ENCODE measurements at places on chromosomes 4 and X.

DNA sequence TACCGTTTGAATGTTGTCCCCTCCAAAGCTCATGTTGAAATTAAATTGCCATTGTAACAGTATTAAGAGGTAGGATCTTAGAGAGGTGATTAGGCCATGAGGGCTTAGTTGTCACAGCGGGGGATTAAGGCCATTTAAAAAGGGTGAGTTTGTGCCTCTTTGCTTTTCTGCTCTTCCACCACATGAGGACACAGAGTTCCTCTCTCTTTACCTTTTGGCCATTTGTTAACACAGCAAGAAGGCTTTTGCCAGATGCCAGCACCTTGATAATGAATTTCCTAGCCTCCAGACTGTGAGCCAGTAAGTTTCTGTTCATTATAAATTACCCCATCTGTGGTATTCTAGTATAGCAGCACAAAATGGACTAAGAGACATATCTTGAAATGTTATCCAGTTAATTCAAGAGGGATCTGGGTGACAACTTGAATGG lies 7.8 kb upstream of the HERC3 start:
- no peak for DNase-seq

DNA sequence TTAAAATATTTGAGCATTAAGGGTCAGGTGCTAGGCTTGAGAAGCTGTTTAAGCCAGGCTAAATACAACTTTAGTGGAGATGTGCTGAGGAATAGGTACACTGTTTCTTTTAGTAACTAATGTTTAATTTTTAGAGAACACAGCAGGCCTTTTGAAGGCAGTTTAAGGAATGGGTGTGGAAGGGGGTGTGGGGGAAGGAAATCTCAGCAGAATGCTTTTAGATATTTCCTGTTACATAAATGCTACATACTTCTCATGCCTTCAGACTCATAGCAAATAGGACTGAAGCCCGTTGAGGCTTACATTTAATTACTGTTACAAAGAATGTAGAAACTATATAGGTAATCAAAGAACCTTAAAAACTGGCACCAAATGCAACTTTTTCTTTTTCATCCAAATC lies 66.3 kb downstream of the WWC2 start:
- no peak for DNase-seq

GRCh38 chrX:2478546-2479419 lies 22.0 kb downstream of the DHRSX start:
- no peak for DNase-seq

DNA sequence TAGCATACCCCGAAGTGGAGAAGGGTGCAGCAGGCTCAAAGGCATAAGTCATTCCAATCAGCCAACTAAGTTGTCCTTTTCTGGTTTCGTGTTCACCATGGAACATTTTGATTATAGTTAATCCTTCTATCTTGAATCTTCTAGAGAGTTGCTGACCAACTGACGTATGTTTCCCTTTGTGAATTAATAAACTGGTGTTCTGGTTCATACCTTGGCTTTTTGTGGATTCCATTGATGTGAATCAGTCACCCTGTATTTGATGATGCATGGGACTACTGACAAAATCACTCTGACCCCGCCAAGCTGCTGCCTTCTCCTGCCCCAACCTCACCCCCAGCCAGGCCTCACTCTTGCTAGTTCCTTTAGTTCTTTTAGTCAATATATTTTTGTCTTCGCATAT lies 32.7 kb downstream of the F9 start:
- DNase-seq, result no peak

- no peak for DNase-seq
These were observed 29.7 kb upstream of the IL9R start for GRCh38 chrX:155967653-155968325.

DNA sequence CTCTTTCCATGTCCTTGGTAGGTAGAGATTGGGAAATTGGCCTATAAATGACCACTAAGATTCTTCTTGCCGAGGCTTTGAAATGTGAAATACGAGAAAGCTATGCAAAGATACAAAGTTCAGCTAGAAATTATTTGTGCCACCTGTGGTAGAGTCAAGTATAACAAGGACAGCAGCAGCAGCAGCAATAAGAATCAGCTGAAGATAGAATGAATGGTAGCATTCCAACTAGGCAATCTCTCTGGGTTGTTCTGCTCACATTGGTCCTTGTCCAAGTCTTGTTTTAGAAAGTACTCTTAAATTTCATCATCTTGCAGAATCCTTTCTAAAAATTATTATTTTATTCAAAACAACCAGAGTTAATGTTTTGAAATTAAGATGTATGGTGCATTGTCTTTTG lies 67.8 kb upstream of the PCDH10 start:
- DNase-seq, result no peak

DNA sequence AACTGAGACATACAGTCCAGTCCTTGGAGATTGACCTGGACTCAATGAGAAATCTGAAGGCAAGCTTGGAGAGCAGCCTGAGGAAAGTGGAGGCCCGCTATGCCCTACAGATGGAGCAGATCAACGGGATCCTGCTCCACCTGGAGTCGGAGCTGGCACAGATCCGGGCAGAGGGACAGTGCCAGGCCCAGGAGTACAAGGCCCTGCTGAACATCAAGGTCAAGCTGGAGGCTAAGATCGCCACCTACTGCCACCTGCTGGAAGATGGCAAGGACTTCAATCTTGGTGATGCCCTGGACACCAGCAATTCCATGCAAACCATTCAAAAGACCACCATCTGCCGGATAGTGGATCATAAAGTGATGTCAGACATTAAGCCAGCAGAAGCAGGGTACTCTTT lies 20.4 kb upstream of the FRMPD3 start:
- DNase-seq, result peak; percentile 21

DNA sequence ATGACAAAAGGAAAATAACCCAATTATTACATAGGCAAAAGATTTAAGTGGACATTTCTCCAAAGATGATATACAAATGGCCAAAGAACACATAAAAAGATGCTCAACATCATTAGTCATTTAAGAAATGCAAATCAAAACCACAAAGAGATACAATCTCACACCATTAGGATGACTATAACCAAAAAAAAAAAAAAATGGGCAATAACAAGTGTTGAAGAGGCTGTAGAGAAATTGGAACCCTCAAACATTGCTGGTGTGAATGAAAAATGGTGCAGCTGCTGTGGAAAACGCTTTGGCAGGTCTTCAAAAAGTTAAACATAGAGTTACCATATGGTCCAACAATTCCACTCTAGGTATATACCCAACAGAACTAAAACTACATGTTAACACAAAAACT lies 5.6 kb upstream of the PRDX4 start:
- no peak for DNase-seq

GRCh38 chr4:56127716-56128115 lies 179.0 kb downstream of the CEP135 start:
- no peak for DNase-seq

- DNase-seq, result no peak
These were observed 18.4 kb downstream of the MAGEB17 start for GRCh38 chrX:16185725-16186136.

GRCh38 chr4:102843938-102844337 lies 16.6 kb upstream of the UBE2D3 start:
- DNase-seq, result peak; percentile 27

- peak; percentile 61 for DNase-seq
These were observed 28.4 kb downstream of the PDHA1 start for GRCh38 chrX:19372170-19372546.

DNA sequence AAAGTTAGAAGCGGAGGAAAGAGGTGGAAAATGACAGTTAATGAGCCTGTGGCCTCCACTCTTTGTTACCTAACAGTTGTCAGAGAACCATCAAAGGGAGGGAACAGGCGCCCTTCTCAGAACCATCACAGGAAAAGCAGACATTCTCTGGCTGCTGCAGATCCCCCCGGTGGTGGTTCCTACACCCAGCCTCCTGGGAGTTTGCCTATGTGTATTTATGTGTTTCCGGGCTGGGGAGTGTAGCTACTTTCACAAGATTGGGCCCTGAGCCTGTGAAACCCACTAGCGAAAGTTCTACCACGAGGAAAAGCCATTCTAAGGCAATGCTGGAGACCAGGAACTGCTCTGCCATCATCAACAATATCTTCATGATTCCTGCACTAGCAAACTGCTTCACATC lies 52.7 kb upstream of the BCOR start:
- DNase-seq, result no peak

DNA sequence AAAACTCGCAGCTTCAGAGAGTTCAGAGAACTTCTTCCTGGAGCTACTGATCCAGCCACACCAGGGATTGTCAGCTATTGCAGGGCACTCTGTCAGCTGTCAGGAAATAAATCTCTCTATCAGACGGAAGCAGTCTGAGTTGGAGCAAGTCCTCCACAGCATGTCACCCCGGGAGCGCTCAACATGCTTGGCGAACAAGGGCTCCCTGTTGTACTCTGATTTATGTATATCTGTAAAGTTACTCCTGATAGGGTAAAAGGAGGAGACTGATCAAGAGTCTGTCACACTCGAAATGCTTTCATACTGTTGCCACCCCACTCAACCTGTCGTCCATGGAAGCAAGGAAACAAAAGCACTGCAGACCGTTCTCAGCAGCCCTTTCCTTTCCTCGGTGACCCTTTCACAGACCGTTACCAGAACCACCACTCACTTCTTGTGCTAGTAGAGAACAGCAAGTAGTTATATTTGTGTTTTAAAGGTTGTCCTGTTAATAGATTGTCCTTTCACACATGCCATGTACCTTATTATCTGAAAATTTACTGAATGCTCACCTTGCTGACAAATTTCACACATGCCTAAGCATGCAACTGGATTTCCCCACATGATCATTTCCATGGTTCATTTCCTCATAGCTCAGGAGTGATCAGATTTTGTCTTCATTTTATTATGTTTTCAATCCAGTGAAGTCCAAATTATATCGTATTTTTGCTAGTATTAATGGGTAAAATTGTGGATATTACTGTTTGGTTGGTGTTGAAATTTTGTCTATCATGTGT lies 2108.9 kb upstream of the TENM3 start:
- no peak for DNase-seq

- DNase-seq, result no peak
These were observed 250.9 kb upstream of the MAOA start for GRCh38 chrX:43405191-43405590.

DNA sequence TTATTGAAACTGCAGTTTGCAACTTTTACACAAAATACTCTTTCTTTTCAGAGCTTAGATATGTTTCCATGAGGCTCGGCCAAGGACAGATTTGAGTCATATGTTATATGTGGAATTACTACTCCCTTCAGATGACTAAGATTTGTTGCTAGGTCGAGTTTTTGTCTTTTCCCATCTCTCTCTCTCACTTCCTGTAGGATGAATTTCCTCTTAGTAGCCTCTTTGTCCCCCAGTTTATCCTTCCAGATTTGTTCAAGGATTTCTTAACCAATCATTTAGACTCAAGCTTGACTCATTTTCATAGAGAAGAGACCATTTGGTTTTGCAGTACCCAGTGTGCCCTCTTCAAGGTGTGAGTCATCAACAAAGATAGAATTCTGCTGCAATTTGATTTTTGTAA lies 209.2 kb downstream of the GLUD2 start:
- no peak for DNase-seq

DNA sequence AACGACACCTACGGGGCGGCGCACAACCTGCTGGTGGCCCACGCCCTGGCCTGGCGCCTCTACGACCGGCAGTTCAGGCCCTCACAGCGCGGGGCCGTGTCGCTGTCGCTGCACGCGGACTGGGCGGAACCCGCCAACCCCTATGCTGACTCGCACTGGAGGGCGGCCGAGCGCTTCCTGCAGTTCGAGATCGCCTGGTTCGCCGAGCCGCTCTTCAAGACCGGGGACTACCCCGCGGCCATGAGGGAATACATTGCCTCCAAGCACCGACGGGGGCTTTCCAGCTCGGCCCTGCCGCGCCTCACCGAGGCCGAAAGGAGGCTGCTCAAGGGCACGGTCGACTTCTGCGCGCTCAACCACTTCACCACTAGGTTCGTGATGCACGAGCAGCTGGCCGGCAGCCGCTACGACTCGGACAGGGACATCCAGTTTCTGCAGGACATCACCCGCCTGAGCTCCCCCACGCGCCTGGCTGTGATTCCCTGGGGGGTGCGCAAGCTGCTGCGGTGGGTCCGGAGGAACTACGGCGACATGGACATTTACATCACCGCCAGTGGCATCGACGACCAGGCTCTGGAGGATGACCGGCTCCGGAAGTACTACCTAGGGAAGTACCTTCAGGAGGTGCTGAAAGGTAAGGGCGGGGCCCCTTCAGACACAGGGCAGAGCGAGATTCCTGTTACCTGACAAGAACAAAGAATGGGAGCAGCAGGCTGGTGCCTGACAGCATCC lies 11.7 kb downstream of the RPL9 start:
- no peak for DNase-seq

DNA sequence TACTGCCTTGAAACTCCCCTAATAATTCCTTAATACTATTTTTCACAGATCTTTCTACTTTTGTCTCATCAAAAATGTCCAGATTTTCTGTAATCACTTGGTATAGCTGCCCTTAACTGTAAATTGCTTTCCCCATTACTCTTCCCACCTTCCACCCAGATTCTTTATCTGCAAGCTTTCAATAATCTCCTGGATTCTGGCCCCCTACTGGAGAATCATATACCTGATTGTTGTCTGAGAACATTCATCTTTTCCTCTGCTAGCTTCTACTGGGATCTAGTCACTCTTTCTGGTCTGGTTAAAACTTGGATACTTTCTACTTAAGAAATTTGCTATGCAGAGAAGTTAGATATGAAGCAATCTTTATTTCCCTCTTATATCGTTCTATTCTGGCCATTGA lies 552.6 kb downstream of the PCDH19 start:
- DNase-seq, result no peak

GRCh38 chr4:139734201-139734874 lies 68.7 kb downstream of the MGST2 start:
- DNase-seq, result peak; percentile 11

DNA sequence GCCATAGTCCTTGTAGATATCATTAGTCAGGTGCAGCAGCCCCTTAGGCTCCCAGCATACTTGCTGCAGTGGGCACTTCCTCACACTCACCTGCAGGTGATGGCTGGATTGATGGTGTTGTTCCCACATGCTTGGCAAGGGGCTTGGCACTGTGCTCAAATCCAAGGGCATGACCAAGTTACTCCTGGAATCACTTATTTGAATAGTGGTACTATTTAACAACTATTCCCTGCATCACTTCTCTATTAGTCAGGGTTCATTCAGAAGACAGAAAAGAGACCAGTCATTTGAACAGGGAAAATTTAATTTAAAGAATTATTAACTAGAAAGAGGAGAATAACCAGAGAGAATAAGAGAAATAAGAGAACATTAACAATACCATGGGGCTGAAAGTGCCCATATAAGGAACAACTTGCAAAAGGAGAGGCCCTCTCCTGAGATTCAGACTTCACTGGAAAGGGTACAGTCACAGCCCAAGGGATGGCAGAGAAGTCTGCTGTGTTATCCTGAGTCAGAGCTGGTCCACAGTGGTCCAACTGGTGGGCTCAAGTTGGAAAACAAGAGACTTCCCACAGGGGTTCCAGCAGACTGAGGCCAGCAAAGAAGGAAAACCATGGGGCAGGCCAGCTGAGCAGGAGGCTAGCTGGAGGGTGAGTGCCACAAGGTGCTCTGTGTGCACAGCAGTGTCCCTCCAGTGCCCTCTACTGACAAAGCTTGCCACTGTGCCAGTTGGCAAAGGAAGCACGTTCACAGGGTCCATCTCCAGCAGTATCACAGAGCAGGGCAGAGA lies 9.8 kb downstream of the SPP1 start:
- DNase-seq, result peak; percentile 16

Measured in SK-N-DZ (cell line).